ENCODE measurements at places on chromosomes 4 and X. TPM values are rescaled to one million over a fixed set of nuclear protein-coding genes. Genes with fewer than 3 reads are reported as not detected.

Gene LUZP4
- total RNA-seq, result not detected

Gene DDX53
- total RNA-seq, result not detected

- H3K36me3 ChIP-seq, result no peaks in the 10 kb centered on the region
- H3K4me1 ChIP-seq, result no peaks in the 10 kb centered on the region
- no peak for DNase-seq
- no peak overlapping the region for H3K4me3 ChIP-seq
Measured at GRCh38 chr4:134388351-134388750, 186.8 kb upstream of the PABPC4L start.

GRCh38 chr4:183441276-183441675 is 3.2 kb upstream of the CDKN2AIP start:
- no peaks in the 10 kb centered on the region for H3K27me3 ChIP-seq
- H3K4me1 ChIP-seq, result peaks cover 23% of the 10 kb centered on the region
- H3K4me3 ChIP-seq, result no peak overlapping the region

DNA sequence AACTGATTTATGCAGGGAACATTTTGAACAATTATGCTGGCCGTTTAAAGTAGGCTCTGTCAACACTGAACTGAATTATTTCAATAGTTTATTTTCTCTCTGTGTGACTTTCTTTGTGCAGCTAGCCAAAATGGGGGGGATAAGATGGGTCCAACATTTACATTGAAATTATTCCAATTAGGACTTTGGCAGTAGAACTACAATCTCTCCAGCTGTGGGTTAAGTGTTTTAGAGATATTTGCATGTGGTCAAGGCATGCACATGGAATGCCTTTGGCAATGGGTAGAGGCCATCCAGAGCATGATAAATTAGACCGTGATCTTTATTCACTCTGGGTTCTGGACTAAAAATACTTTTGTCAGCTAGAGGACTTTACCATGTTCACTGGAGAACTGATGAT is 107.9 kb upstream of the ELOVL6 start:
- no peaks in the 10 kb centered on the region for H3K4me1 ChIP-seq
- no peak for DNase-seq
- no peaks in the 10 kb centered on the region for H3K36me3 ChIP-seq

DNA sequence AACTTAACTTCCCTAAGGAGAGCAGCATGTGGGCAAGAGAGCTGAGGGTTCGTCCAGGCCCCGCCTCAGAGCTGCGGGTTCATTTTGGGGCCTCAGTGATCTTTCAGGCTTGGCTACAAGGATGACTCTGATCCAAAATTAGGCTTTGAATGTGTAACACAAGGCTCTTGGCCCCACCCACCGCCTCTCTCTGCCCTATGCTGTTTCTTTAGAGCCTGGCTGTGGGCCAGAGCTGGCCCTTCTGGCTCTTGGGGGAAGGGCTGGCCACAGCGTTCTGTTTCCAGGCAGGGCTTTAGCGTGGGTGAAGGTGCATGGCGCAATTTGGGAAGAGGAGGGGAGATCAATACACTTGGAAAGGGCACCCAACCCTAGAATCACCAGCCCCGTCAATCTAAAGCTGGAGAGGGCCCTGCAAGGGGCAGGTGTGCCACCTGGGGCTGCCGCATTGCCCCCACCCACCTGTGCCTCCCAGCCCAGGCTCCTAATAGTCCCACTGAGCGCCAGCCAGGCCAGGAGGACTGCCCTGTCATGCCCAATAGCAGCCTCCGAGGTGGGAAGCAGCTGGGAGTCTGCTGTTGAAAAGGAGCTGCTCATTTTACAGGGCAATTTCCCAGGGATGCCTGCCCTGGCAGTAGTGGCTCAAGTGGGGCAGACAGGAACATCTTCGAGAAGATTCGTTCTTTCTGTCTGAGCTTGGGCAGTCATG is 84.5 kb upstream of the MAML3 start:
- H3K27ac ChIP-seq, result peak overlapping the region; percentile 78
- no peak overlapping the region for H3K4me3 ChIP-seq
- H3K27me3 ChIP-seq, result no peaks in the 10 kb centered on the region
- H3K36me3 ChIP-seq, result no peaks in the 10 kb centered on the region

GRCh38 chrX:25275159-25275558 is 259.4 kb upstream of the ARX start:
- no peaks in the 10 kb centered on the region for H3K36me3 ChIP-seq
- H3K27ac ChIP-seq, result no peak overlapping the region
- no peaks in the 10 kb centered on the region for H3K4me1 ChIP-seq
- no peak overlapping the region for H3K4me3 ChIP-seq
- no peaks in the 10 kb centered on the region for H3K27me3 ChIP-seq

DNA sequence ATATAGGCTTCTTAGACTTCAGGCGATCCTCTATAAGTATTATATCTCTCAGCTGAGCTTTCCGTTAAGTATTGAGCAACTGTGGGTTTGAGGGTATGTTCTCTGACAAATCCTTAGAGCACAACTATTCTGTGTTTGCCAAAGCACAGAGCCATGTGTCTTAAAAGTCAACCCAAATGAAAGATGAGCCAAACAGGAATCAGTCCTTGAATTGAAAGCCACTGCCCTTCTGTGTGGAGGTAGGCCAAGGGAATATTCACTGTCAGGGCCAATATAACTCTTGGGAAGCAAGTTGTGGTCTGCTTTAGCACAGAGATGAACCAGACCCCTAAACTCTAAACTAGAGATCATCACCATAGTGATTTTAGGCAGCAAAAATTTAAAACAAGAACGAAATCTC is 164.0 kb downstream of the STAG2 start:
- no peaks in the 10 kb centered on the region for H3K27me3 ChIP-seq
- DNase-seq, result no peak
- no peaks in the 10 kb centered on the region for H3K36me3 ChIP-seq
- H3K4me1 ChIP-seq, result no peaks in the 10 kb centered on the region

DNA sequence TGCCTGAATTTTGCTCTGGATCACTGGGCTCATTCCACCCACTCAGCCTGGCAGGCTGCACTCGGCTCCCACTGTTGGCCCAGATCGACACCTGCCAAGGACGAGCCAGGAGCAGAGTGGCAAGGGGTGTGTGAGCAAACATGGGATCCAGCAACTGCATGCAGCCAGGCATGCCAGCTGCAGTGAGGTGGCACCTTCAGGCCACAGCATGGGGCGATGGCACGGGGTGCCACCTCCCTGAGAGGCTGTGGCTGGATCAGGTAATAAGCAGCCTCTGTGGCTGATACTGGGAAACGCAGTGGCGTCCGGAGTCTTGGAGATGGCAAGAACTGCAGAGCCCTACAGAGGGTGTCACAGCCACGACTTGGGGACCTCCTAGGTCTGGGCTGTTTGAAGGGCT is 244.5 kb upstream of the FSTL5 start:
- no peak overlapping the region for H3K4me3 ChIP-seq
- no peaks in the 10 kb centered on the region for H3K27me3 ChIP-seq
- no peak for DNase-seq
- H3K36me3 ChIP-seq, result no peaks in the 10 kb centered on the region
- no peaks in the 10 kb centered on the region for H3K4me1 ChIP-seq

DNA sequence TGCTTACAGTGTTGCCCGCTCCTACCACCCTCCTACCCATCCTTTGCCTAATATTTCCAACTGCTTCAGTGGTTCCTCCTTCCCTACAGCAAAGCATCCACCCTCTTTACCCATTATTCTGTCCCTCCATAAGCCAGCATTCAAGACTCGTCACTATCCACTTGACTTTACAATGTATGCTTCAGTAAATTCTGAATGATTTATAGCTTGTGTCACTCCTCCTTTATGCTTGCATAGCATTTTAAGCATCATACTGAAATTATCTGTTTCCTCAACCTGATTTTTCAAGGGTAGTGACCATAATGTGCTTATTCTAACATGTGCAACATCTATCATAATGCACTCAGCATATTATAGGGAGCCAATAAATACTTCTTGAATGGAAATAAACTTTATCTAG is 365.5 kb downstream of the RAB28 start:
- no peak overlapping the region for H3K27ac ChIP-seq
- no peaks in the 10 kb centered on the region for H3K36me3 ChIP-seq
- no peaks in the 10 kb centered on the region for H3K27me3 ChIP-seq
- DNase-seq, result no peak

- H3K4me1 ChIP-seq, result no peaks in the 10 kb centered on the region
- no peaks in the 10 kb centered on the region for H3K27me3 ChIP-seq
- no peak for DNase-seq
- H3K36me3 ChIP-seq, result no peaks in the 10 kb centered on the region
- no peak overlapping the region for H3K4me3 ChIP-seq
- H3K27ac ChIP-seq, result no peak overlapping the region
Measured at GRCh38 chrX:108299101-108299591, 139.1 kb downstream of the COL4A6 start.

Data from left lung (tissue), 14 donors.